ENCODE measurements at places on chromosomes 7 and 10.

DNA sequence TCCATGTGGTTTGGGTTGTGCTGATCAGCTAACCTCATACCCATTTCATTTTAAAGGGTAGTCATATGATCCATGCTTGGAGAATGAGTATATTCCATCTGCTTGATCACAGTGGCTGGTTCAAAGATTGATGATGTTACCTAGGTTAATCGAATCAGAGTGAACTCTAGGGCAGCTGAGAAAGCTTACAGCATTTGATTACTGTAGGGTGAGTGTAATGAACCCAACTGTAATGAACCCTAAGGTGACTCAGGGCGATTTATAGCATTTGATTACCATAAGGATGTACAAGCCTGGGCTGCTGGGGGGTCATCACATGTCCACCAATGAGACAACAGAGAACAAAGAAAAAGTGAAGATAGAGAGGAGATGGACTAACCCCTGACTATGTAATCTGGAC, 523.1 kb downstream of the ADRA2A start:
- DNase-seq = no peak

DNA sequence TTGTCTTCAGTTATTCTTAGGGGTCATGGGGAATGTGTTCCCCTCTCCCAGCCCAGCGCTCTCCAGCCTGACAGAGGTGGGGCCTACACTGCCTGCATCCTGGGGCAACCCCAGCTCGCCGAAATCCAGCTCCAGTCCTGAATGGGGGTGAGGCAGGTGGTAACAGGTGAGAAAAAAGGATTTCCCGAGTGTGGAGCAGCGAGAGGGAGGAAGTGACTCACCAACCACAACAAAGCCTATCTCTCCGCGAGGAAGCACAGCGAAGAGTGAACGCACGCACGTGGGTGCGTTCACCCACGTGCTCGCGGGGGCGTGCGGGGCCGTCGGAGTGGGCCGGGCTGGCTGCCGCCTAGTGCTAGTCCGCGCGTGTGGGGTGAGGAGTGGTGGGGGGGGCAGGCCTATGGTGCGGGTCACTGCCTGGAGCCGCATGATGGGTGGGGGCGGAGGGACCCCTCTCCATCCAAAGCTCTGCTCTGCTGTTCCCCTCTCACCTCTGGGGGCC, 855 bp upstream of the PALD1 start:
- DNase-seq = peak; percentile 82

DNA sequence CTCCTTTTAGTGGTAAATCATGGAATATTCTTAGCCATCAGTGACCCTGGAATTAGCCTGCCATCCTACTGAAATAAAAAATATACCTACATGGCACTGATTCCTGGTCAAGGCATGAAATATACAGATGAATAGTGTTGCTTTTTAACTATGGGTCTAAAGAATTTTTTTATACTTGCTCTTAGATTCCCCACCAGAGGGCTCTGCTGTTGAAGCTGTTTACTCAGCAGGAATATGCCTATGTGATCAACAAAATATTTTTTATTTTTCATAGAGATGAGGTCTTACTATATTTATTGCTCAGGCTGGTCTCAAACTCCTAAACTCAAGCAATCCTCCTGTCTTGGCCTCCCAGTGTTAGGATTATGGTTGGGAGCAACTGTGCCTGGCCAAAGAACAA, 13.5 kb downstream of the ZC3HC1 start:
- no peak for DNase-seq

- no peak for DNase-seq
Measured at GRCh38 chr7:107953924-107954303, 49.0 kb downstream of the LAMB1 start.

DNA sequence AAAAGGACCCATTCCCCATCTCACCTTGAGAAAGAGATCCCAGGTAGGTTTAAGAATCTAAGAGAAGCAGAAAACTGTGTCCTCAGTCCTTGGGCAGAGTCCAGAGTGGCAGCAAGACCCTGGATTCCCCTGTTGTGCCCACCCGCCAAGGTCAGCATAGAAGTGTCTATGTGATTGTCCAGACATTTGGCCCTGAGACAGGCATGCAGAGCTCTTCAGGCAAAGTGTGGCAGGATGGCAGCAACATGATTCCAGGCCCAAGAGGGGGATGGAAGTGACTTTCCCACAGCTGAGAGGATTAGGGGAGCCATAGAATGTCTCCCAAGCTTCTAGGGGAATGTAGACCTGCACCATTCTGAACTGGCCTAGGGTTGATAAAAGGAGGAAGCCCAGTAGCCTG, 39.1 kb upstream of the OPALIN start:
- no peak for DNase-seq

DNA sequence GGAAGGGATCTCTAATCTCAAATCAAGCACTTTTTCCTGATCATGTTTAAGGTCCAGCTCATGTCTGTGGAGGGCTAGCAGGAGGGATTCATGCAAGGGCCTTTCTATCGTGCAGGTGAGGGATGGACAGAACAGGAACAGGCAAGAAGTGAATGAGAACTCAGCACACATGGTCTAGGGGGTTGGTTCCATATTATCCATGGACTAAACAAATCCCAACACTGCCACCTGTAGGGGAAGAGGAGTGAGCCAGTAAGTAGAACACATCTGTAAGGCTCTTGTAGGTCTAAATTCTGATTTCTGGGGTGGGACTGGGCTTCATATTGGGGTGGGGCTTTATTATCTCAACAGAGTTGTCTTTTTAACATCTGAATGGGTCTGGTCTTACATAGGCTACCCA, 138.0 kb upstream of the TARP start:
- no peak for DNase-seq

- no peak for DNase-seq
Measured at GRCh38 chr7:24574386-24574785, 1.1 kb downstream of the PALS2 start.

GRCh38 chr7:27235387-27236311, 7.0 kb upstream of the EVX1 start:
- DNase-seq = no peak

- no peak for DNase-seq
Measured at GRCh38 chr10:112964482-112964881, 14.4 kb downstream of the TCF7L2 start.

GRCh38 chr10:119933179-119933578, 40.6 kb downstream of the SEC23IP start:
- DNase-seq = peak; percentile 4

GRCh38 chr7:107564553-107565298, 955 bp downstream of the DUS4L start:
- no peak for DNase-seq

DNA sequence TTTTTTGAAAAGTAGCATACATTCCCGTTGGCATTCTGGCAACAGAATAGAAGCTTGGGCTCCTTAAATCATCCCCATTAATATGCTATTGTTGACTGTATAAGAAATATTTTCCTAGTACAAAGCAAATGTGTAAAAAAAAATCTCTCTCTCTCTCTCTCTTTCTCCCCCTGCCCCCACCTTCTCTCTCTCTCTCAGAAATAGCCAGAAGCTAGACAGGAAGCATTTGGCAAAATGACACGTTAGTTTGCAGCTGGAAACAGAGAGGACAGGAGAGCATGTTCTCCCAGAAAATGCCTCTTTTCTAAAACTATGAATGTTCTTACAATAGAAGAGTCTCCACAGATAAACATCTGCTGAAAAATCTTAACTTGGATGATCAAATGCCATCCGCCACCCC, 59.6 kb upstream of the AKR1E2 start:
- DNase-seq = no peak

DNA sequence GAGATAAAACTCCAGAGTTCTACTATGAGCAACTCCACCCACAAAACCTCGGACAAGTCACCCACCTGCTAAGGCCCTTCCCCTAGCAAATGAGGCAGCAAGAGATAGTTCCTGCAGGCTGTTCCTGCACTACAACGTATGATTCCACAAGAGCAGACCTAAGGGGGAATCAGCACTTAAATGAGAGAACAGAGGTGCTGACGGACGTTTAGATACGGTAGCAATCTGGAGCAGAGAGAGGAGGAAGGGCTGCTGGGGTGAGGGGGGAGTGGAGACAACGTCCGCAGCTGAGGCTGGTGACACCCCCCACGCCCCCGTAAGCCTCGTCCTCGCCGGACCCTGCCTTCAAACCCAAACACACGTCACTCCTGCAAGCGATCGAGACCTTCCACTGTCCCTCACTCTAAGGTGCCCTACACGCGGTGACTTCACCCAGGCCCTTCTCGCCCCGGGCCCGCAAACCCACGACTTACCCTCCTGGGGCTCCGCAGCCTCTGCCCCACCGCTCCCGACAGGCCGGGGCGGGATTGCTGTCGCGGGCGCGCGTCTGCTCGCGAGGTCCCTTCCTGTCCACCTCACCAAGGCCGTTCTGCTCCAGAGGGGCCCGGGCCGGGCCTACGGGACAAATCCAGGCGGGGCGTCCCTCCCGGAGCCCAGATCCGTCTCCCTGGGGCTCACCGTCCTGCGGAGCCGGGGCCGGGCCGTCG, 635 bp downstream of the ZNF12 start:
- DNase-seq = peak; percentile 24

DNA sequence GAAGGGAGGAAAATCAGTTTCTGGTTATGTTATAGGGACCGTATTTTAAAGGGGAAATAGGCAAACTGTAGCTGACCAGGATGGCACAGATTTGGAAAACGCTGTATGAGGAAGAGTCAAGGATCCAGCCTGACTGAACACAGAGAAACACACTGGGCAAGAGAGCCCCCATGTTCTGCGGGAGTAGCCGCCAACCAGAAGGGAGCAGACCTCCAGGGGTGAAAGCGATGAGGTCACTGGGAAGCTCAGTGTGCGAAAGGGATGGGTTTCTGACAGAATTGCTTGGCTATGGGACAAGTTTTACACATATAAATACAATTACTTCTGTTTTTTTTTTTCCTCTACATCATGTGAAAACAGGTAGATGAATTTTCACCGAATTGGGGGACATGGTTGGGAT, 291.6 kb upstream of the PODXL start:
- DNase-seq = no peak

GRCh38 chr10:64574371-64574770, 1053.2 kb downstream of the REEP3 start:
- no peak for DNase-seq

- DNase-seq = no peak
Measured at GRCh38 chr7:149833495-149834130, 4.6 kb upstream of the ZNF862 start.

- no peak for DNase-seq
Measured at GRCh38 chr10:3848005-3848774, 63.2 kb upstream of the KLF6 start.

- no peak for DNase-seq
Measured at GRCh38 chr7:70132852-70133690, 534.8 kb downstream of the AUTS2 start.

DNA sequence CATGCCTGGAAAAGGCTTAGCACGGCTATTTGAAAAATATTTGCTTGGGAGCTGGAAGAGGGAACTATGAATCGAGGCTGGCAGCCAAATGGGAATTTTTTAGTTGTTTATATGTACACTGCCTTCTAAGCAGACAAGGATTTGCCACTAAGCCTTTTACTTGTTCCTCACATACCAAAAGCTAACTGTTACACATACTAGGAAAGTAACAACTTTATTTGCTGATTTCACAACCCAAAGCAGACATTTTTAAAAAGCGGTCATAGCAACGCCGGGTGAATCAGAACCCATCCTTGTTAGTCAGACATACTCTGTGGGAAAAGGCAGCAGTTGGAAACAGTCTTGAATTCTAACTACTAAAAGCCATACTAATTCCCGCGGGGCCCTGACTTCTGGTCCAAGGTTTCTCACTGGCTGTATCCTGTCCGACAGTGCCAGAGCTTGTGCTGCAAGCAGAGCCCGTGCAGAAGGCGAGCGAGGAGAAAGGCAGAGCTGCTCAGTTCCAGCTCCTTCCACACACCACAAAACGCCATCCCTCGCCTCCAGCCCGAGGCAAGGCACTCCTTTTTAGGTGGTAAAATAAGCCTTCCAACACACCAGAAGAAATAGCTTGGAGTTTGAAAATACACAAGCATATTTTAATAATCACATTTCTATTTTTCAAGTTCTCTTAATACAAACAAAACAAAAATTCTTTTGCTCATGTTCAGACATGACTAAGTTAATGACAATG, 89.2 kb downstream of the RNF216 start:
- peak; percentile 21 for DNase-seq

DNA sequence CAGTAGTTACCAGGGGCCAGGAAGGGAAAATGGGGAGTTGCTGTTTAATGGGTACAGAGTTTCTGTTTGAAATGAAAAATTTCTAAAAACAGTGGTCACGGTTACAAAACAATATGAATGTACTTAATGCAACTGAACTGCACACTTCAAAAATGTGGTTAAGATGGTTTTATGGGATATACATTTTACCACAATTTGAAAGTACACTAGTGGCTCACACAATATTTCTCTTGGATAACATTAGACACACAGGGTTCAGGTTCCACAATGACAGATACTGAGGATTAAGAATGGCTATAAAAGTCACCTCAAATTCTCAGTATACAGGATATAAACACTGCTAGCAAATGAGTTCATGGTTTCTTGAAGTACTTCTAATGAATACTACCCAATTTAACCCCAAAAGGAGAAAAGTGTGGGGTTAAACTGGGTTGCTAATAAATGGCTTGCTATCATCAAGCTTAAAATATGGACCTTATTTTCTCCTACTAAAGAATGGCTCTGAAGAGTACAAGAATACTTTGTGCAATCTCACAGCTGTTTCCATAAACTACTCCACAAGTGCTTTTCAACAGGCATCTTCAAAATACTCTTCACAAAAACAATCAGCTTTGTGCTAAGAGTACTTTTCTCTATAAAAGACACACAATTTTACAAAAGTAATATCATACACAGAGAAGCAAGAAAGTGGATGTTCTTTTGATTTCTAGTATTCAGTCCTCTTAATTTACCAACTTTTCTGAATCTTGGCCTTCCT, 92.9 kb downstream of the SRPK2 start:
- no peak for DNase-seq

DNA sequence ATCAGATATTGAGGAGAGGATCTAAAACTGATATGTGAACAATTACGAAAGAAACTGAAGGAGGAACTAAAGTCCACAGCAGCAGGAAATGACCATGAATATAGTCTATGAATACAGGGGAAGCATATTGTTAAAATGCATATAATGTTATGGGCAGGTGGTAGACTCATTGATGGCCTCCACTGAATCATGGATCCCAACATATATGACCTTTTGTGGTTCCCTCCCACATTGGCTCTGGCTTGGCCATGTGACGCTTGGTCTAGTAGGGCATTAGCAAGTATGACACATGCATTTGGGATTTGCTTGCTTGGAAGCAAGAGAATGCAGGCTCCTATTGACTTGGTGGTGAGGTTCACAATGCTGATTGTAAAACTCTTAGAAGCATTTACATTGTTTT, 55.2 kb upstream of the RAB18 start:
- no peak for DNase-seq

GRCh38 chr10:109987452-109988211, 20.2 kb upstream of the ADD3 start:
- no peak for DNase-seq
